M059J (cell line): ENCODE measurements at places on chromosomes 3 and 15. TPM values are rescaled to one million over a fixed set of nuclear protein-coding genes. Genes with fewer than 3 reads are reported as not detected.
A peak's percentile ranks its signal among the peaks of the same experiment; 100 is the strongest.

GRCh38 chr3:168952551-168952950 is 711.0 kb downstream of the MECOM start:
- peak; percentile 65 for DNase-seq

Gene LRRIQ4
- not detected in 2 replicates for total RNA-seq

GRCh38 chr3:158709666-158710083 is 22.6 kb downstream of the RARRES1 start:
- DNase-seq, result peak; percentile 100

- no peak for DNase-seq
Observed at GRCh38 chr3:84125760-84126159, 833.0 kb upstream of the CADM2 start.

- DNase-seq, result peak; percentile 84
Observed at GRCh38 chr3:72520690-72521308, 327.4 kb downstream of the SHQ1 start.

Gene TGM4
- not detected in 2 replicates for total RNA-seq

Gene STRA6
- 1.5 and 3.5 TPM in 2 replicates for total RNA-seq

DNA sequence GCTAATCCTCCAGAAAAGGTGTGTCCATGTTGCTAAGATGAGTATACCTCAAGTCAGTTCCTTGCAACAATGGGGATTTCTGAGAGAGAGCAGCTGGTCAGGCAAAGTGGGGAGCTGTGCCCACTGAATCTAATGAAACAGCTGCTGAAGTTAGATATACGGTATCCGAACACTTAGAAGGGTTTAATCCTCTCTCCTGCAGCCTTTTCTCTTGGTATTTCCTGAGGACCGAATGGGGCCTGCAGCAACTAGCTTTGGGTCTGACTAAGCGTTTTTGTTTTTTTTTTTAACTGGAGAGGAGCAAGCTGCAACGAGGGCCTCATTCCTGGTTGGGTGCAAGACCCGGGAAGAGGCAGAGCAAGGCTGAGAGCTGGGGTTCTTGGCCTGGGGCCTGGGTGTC is 37.6 kb upstream of the BNC1 start:
- DNase-seq, result no peak

GRCh38 chr3:11539218-11539617 is 104.5 kb downstream of the VGLL4 start:
- DNase-seq, result no peak

DNA sequence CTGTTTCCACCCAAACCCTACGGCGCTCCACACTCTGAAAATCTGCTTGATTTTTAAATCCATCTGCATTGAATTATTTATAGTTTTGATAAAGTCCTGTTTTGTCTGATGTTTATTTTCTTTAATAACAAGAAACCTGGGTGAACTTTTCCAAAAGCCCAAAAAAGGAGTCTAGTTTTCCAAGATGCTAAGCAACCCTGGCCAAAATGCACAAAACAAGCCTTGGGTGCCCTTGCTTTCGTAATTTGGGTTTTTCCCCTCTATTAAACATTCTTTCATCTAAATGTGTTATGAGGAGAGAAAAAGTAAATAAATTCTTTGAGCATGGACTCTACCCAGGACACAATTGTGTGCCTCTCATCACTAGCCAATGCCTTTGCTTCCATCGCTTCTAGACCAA is 468.9 kb downstream of the MCTP2 start:
- DNase-seq, result no peak

GRCh38 chr3:126197854-126198584 is 17.6 kb upstream of the ALDH1L1 start:
- DNase-seq, result peak; percentile 80

GRCh38 chr3:88105325-88105724 is 44.4 kb upstream of the C3orf38 start:
- no peak for DNase-seq

GRCh38 chr3:123341871-123342630 is 106.8 kb downstream of the ADCY5 start:
- DNase-seq, result no peak

- DNase-seq, result no peak
Observed at GRCh38 chr3:186236357-186237020, 125.5 kb downstream of the DGKG start.

Gene LCTL
- total RNA-seq, result 4.6 and 7.6 TPM in 2 replicates

Gene FRMD5
- 4.1 and 9.7 TPM in 2 replicates for total RNA-seq

- no peak for DNase-seq
Observed at GRCh38 chr15:31831596-31831995, 198.7 kb upstream of the CHRNA7 start.

Gene PLCH1
- total RNA-seq, result 0.10 and 0.17 TPM in 2 replicates
